AML-193 (cell line): ENCODE measurements at places on chromosomes 7 and 10.

- no peak for DNase-seq
These were observed 153.4 kb upstream of the KLF14 start for GRCh38 chr7:130887182-130887956.

GRCh38 chr10:33047655-33048054 lies 89.6 kb upstream of the ITGB1 start:
- DNase-seq = no peak

DNA sequence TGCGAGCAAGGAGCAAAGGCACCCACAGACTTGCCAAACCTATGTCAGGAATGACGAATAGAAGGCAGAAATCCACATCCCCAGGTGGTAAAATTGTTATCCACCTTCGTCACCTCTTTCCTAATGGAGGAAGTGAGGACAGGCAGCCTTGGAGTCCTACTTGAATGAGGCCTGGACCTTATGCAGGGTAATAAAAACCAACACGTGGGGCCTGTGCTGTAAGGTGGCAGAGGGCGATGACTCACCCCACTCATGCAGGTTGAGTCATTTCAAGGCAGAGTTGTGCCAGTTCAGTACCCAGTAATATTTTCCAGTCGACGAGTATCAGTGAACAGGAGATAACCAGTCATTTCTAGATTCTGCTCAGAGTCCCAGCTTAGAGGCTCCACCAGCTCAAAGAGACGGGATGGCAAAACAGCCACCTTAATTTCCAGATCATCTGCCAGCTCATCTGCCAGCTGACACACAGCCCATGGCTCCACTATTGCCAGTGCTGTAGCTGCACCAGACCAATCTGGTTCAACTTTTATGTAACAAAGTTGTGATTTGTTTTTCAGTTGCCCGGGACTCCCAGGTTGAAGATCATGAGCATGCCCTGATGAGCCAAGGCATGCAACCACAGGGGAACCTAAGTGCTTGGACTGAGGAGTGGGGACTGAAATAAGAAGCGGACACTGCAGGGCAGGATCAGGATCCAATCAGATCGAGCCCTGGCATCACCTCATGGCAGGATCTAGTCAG lies 176.2 kb upstream of the ITGB1 start:
- DNase-seq = no peak

DNA sequence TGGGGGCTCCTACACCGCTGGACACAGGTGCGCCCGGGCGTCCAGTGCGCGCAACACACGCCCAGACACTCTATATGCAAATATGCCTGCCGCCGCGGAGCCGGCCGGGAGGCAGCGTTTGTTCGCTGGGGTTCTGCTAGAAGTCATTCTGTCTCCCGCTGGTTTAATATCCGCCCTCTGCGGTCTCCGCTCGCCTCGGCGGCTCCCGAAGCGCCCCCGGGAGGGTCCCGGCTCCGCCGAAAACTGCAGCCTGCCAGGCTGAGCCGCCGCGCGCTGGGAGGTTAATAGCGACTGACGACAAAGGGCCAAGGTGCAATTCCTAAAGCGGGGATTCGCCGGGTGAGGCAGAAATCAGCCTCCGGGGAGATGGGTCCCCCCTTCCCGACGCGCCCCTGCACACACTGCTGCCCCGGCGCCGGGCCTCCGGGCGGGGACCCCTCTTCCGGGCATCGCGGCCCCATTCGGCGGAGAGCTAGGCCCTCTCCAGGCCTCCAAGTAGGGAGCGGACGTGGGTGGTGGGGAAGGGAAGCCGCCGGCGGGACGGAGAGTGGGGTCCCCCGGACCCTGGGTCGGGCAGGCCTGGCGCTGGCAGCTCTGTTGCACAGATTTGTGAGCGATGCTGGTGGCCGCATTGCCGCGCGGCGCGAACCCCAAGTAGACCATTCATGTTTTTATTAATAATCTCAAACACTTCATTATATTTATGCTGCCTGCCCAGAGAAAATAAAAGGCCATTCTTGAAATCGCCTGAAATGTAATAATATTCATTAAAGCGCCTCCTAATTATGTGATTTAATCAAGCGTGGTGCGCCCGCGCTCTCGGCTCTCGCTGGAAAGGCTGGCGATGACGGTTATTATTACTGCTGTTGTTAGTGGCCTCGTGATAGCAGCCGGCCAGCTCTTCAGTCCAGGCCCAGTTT lies 9.1 kb downstream of the EN2 start:
- DNase-seq = no peak

DNA sequence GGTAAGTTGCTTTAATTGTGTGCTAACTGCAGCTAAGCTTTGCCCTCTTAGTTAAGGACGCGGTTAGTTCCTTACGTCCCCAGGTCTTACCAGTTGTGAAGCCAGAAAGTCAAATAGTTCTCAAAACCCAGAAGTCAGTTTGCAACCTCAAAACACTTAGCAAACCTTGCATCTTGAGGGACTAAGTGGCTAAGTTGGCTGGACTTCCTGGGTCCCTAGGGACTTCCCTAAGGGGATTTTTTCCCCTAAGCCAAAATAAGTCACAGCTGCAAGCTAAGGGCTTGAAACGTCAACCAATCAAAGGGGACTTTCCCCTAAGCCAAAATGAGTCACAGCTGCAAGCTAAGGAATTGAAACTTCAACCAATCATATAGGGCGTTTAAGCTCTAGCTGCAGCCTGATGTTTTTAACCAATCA lies 36.2 kb upstream of the HECW1 start:
- DNase-seq = no peak
